ENCODE measurements at places on chromosomes 12 and 14.

DNA sequence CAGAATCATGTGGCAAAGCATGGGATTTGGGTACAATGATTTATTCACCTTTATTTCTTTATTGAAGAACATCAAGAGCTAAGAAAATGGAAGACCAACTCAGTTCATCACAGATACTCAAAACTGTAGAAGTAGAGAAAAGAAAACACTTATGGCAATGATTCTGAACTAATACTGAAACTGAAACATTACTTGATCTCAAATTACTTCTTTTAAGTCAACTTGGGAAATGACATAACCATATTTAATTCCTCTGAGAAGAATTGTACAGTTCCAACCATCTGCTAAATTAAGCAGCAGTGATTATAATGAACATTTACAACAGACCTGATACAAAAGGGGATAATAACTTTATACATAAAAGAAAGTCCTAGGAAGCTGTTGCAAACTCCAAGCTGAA is 466.5 kb downstream of the TMTC2 start:
- no peak for DNase-seq

GRCh38 chr14:66099931-66100330 is 386.2 kb upstream of the CCDC196 start:
- DNase-seq, result no peak

DNA sequence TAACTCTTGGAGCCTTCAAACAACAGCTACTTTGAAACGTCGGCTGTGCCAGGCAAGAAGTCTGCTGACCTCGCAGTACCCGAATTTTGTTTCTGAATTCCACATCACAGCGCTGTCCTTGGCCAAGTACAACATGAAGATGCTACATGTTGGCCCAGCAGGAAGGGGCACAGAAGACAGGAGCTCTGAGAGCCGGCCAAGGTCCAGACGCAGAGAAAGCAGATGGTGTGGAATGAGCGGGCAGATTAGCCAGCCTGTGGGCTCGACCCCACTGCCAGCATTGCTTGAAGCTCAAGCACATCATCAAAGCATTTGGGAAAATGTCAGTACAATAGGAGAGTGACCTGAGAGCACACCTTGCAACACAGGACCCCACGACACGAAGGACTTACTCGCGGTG is 64.5 kb downstream of the FZD10 start:
- no peak for DNase-seq

DNA sequence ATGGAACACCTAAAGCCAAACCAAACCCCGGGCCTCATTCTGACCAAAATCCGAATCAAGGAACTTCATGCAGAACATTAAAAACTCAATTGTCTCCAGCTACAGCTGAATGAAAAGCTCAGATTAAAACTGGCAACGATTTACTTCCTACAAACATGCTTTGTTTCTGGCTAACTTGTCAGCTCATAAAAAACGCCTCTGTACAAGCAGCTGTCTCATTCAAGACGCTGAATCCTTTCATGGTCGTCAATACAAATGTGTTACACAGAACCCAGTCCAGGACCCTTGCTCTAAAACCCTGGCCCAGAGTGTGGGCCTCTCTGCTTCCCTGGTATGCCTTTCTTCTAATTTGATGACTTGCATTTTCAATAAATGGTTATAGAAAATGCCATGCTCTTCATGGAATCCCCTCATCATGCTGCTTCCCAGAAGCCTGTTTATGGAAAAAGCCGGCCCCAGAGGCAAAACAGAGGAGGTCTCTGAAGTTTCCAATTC is 183.1 kb downstream of the PHLDA1 start:
- no peak for DNase-seq

All from stimulated activated CD8-positive, alpha-beta memory T cell treated with anti-CD3 and anti-CD28 coated beads, Interleukin-15, amount 100 ng/mL, for 48 hours (primary cell).